NCI-H2081 (cell line): ENCODE measurements at places on chromosomes 1 and 21.

GRCh38 chr1:58005212-58005611, 541.3 kb downstream of the OMA1 start:
- no peak for DNase-seq

GRCh38 chr1:152461544-152461943, 47.5 kb upstream of the CRNN start:
- peak; percentile 43 for DNase-seq

DNA sequence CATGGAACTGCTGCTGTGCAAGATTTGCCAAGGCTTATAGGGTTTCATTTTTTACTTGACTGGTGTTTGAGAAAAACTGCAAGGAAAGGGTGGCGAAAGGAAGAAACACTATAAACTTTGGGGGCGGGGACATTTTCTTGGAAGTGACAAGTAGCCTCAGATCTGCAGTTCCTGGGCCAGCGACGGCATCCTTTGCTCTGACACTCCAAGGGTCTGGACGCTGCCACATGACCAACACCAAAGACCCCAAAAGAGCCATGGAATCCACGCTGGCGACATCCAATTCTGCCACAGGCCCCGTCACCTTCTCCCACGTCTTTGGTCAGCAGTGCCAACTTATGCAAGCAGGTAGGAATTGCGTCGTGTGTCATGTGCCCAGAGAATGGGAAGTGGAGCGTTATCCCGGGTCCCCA, 193.4 kb downstream of the PRDM2 start:
- no peak for DNase-seq

DNA sequence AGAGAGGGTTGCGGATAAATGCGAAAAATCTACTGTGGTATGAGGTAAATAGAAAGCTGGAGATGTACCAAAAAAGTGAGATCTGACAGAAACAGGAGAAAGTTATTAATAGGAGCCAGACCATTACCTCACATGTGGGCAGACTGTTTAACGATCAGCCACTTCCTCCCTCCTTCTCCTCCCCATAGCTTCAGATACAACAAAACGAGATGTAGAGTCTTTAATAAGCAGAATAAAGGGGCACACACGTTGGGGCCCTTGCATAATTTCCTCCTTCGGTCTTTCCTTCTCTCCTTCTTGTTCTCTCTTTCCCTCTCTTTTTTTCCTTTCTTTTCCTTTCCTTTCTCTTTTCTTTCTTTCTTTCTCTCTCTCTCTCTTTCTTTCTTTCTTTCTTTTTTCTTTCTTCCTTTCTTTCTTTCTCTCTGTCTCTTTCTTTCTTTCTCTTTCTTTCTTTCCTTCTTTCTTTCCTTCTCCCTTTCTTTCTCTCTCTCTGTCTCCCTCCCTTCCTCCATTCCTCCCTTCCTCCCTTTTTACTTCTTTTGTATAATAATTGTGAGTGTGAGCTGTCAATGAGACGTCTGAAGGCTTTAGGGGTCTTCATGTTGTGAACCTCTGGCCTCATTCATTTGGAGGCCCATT, 242.1 kb downstream of the GRIK1 start:
- DNase-seq: no peak

- DNase-seq: no peak
Observed at GRCh38 chr1:215018555-215018954, 64.0 kb upstream of the KCNK2 start.

GRCh38 chr1:40153073-40153770, 8.0 kb upstream of the RLF start:
- DNase-seq: peak; percentile 39

- no peak for DNase-seq
Observed at GRCh38 chr1:228530951-228531731, 44.0 kb downstream of the RNF187 start.

DNA sequence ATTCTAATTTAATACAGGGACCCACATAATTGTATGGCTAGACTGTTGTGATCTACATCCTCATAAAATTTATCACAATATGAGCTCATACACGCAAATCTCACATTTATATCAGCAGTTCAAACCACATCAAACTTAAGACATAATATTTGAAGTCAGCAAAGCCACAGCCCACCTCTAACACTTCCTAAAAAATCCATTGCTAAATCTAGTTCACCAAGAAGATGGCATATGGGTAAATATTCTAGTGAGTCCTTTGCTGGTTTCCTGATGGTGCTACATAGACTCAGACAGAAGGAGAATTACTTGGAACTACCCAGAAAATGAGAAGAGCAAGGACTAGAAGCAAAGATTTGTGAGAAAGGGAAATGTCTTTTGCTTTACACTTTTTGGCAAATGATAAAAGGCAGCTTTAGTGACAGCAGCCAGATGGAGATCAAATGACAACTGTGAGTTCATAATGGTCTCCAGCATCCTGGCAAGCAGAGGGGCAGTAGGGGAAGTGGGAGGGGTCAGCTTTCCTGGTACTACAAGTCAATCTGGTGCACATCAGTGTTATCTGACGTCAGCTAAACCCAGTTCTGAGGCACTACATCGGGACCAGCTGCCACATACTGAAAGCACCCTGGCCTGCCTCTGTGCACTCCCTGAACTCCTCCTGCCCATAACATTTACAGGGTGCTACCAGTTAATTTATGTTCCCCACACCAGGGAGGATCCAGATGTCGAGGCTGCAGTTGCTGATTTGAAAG, 10.6 kb upstream of the GADD45A start:
- DNase-seq: peak; percentile 84

DNA sequence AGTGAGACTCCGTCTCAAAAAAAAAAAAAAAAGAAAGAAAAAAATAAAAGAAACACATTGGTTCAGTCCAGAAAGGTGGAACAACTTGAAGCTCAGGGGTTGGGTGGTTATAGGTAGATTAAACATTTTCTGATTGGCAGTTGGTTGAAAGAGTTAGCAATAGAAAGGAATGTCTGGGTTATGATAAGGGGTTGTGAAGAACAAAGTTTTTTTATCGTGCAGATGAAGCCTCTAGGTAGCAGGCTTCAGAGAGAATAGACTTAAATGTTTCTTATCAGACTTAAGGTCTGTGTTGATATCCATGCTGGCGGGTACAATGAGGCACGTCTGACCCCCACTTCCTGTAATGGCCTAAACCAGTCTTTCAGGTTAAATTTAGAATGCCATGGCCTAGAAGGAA, 45.0 kb upstream of the PDE9A start:
- no peak for DNase-seq

- no peak for DNase-seq
Observed at GRCh38 chr1:15616373-15617172, 685 bp upstream of the DDI2 start.

- peak; percentile 9 for DNase-seq
Observed at GRCh38 chr1:209899948-209900347, 38.1 kb upstream of the SYT14 start.

DNA sequence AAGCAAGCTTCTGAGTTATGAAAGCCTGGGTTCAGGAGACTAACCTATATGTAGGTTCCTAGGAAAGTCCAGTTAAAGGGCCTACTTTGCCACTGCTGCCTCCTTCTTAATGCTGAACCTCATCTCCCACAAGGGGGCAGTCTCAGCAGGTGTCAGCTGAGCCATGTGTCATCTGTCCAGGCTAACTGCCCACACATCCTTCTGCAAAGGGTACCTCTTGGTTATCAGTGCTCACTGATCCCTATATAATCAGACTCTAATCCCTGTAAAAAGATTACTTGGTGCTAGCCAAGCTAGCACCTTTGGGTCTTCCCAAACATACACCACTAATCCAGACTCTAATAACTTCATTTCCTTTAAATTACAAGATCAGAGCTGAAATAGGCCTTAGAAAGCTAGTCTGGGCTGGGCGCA, 9.0 kb downstream of the PRDX1 start:
- DNase-seq: peak; percentile 57

GRCh38 chr1:53653631-53654030, 85.3 kb downstream of the GLIS1 start:
- DNase-seq: no peak

- no peak for DNase-seq
Observed at GRCh38 chr1:228955691-228956090, 220.4 kb downstream of the RHOU start.

GRCh38 chr1:73644198-73644597, 553.8 kb downstream of the LRRIQ3 start:
- DNase-seq: no peak

- DNase-seq: no peak
Observed at GRCh38 chr1:231636157-231636556, 9.6 kb downstream of the DISC1 start.

GRCh38 chr1:107724648-107725047, 240.3 kb downstream of the VAV3 start:
- no peak for DNase-seq

- peak; percentile 95 for DNase-seq
Observed at GRCh38 chr1:9842781-9843575, 19.2 kb upstream of the CLSTN1 start.

DNA sequence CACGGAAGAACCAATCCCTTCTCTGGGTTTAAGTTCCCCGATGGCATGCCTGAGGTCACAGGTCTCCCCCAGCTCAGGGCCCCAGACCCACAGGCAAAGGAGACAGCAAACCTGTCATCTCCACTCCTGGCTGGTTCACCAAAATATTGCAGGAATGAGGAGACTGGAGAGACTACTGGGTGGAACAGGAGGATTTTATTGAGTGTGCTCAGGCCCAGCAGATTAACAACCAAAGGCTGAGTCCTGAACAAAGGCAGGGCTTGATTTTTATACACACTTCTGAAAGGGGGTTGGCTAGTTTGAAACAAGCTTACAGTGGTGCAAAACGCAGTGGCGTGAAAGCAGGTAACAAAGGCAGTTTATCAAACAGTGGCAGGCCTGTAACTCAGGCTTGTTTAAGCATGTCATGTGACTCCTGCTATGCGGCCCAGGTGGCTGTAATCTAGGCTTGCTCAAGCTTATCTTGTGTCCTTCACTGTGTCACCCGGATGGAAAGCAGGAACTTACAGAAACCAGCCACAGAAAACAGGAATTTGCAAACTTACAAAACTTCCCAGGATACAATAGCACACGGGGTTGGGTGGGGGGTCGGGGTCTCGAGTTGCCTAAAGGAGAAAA, 27.4 kb upstream of the KCNJ15 start:
- no peak for DNase-seq

DNA sequence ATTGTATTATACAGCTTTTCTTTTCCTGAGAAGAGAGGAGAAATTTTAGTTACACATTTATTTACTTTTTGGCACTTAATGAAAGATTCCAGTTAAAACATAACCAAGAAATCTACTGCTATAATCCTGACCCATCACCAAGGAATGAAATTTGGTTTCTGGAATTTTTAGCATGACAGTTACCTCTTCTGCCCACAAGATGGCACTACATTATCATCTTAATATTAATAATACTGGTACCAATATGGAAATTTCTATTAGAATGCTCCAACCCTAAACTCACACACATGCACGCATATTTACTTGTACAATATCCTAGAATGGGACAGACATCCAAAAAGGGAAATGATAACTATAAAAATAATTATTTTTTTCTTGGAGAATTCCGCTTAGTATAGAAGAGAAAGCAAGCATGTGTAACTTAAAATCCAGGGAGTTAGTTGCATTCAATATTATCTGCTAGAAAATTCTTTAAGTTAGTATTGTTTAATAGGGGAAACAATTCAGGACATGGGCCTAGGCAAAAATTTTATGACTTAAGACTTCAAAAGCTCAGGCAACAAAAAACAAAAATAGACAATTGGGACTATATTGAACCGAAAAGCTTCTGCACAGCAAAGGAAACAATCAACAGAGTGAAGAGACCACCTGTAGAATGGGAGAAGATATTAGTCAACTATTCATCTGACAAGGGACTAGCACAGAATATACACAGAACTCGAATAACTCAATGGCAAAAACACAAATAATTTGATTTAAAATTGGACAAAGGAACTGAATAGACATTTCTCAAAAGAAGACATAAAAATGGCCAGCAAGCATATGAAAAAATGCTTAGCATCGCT, 37.4 kb downstream of the MAP3K21 start:
- peak; percentile 10 for DNase-seq

- no peak for DNase-seq
Observed at GRCh38 chr1:65266476-65266875, 42.9 kb upstream of the DNAJC6 start.

DNA sequence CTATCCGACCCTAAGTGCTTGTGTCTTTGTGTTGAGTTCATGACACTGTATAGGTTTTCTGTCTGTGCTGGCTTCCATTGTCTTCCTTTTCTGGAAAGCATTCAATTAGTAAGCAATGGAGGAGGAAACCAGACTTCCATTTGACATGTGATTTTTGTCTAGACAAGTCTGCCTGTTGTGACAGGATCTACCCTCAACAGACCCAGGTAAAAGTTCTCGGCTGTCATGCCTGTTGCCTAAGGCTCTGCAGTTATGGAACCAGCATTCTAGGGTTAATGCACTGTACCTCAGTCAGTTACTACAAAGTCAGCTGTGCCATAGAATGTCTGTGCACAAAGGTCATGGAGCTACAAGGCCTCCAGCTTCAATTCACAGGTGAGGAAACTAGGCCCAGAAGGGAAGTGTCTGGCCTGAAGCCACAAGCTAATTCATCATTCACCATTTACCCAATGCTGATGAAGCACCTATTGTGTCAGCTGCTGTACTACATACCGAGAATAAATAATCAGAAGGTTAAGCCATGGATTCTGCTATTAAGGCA, 72.3 kb downstream of the PLPP3 start:
- DNase-seq: no peak

DNA sequence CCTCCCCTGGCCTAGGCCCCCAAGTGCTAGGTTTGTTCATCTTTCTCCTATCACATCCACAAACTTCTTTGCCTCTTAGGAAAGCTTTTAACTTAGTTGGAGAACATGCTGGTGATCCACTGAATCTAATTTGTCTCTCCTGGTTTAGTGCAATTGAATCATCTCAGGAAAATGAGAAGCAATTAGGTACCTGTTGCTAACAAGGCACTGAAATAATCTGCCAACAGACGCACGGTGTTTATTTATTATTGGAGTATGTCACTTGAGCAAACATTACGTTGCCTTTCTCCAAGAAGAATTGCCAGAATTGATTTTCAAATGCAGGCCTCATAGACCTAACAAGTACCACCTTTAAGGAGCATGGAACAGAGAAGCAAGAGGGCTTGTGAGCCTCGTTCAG, 309.4 kb downstream of the NFIA start:
- DNase-seq: peak; percentile 36

DNA sequence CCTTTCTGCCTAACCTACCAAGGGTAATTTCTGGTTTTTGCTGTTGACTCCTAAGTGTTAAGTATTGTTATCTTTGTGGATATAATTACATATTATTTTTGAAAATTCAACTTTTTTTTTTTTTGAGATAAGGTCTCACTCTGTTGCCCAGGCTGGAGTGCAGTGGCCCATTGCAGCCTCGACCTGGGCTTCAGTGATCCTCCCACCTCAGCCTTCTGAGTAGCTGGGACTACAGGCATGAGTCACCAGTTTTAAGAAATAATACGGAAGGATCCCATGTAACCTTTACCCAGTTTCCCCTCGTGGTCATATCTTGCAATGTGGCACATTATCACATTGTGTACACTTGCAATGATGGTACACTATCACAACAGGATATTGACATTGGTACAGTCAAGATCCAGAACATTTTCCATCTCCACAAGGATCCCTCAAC, 3.1 kb downstream of the CHD1L start:
- no peak for DNase-seq

DNA sequence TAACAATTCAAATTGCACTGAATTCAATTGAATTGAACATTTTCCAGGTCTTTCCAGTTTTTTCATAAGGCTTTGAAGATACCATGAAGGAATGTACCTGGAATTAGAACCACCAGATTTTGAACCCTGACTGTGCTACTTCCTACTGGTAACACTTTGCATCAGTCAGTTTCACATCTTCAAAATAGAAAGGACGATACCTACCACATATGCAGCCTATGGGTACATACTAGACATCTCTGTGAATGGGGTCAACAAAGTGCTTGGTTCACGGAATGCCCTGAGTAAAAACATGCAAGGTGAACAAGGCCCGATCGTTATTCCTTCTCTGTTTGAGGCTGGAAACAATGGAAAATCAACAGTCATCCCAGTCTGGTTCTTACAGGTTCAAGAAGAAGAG, 41.2 kb upstream of the WLS start:
- no peak for DNase-seq
